Left ventricle myocardium inferior (tissue), 1 donor: ENCODE measurements at places on chromosomes 1 and 21.

- no peak for DNase-seq
Observed at GRCh38 chr1:47465605-47466004, 27.8 kb downstream of the FOXD2 start.

- peak; percentile 15 for DNase-seq
Observed at GRCh38 chr21:45543371-45543709, 1.1 kb upstream of the SLC19A1 start.

DNA sequence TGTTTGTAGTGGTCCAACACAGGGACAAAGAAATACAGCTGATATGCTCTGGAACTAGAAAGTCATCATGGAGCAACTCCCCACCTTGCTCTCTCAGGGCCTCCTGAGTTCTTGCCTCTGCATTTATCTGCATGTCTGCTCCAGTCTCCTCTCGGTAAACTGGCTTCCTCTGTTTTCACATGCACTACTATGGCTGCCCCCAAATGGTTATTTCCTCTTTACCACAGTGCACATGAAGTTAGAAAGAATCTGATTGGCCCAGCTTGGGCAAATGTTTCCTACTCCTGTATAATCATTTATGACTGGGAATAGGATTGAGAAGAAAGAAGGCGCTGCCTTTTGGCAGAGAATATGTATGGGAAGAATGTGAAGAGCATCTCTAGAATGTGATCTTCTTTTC, 16.5 kb upstream of the PSMB2 start:
- DNase-seq: no peak

DNA sequence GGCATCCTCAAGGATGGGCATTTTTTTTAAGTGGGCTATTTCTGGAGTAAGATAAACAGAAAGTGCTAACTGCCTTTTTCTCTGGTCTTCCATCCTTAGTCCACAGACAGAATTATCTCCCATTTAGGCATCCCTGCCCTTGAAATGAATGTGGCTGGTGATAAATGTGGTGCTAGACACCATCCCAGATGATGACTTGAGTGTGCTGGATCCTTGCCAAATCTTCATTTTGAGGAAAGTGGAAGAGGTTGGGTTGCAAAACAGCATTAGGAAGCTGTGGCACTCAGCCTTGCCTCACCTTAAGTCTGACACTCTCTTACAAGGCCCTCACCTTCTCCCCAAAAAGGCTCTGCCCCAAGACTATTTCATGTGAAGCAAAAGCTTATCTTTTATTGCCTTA, 19.2 kb downstream of the MAB21L3 start:
- DNase-seq: no peak

GRCh38 chr1:219954736-219955421, 26.5 kb upstream of the SLC30A10 start:
- no peak for DNase-seq

GRCh38 chr1:208544053-208544452, 299.9 kb upstream of the PLXNA2 start:
- no peak for DNase-seq

- DNase-seq: no peak
Observed at GRCh38 chr1:222275729-222276465, 272.0 kb downstream of the HHIPL2 start.

- no peak for DNase-seq
Observed at GRCh38 chr1:169874229-169874628, 19.5 kb downstream of the SCYL3 start.

DNA sequence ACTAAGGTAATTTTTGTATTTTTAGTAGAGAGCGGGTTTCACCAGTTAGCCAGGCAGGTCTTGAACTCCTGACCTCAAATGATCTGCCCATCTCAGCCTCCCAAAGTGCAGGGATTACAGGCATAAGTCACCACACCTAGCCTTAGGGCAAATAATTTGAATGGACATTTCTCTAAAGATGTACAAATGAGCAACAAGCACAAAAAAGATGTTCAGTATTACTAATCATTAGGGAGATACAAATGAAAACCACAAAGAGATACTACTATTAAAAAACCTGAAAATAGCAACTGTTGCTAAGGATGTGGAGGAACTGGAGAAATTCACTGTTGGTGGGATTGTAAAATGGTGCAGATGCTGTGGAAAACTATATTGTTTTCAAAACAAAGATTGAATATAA, 79.1 kb downstream of the GABPA start:
- DNase-seq: no peak
